GDM1 (cell line): ENCODE measurements at places on chromosomes 3 and 15.

DNA sequence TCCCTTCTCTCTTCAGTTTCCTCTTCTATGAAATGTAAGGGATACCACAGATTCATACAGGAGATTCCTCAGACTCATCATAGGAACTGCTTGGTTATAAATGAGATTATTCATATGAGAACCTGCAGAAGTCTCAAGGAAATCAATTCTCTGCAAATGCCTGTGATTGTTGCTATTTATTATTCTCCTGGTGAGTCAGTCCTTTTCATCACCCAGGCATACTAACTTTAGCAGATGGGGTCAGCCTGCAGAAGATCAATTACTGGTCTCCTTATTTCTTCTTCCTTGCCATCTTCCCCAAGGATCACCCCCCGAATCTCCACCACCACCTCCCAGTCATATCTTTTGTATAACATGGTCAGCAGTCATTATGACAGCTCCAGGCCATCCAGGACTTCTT, 53.8 kb upstream of the DCP1A start:
- DNase-seq: no peak

DNA sequence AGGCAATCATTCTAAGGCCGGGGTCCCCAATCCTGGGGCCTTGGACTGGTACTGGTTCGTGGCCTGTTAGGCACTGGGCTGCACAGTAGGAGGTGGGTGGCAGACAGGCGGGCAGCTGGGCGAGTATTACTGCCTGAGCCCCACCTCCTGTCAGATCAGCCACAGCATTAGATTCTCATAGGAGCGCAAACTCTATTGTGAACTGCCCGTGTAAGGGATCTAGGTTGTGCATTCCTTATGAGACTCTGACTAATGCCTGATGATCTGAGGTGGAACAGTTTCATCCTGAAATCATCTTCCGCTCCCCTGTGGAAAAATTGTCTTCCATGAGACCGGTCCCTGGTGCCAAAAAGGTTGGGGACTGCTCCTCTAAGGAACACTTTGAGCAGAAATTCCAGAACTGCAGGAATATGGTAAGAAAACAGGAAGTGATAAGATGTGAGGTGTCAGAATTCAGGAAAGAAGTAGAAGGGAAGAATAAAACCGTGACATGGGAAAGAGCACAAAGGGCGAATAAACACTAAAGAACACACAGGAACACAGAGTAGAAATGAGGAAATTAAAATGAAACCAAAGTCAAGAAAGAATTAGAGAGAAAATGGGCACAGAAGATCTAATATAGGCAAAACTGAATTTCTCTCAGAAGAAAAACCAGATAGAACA, 57.6 kb downstream of the PDCD6IP start:
- DNase-seq: no peak

DNA sequence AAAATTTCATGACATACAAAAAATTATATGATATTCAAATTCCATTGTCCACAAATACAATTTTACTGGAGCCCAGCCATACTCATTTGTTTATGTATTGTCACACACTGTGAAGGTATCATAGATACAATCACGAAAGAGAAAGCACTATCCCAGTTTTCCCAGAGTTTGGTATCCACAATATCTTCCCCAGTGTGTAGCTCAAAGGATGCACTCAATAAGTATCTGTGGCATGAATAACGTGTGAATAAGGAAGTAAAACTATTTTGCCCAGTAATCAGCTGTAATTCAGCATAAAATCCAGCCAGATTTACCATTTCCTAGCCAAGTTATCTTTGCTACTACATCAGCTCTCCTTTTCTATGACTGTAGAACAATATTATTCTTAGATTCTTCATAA, 131.3 kb upstream of the KCNMB2 start:
- DNase-seq: no peak

DNA sequence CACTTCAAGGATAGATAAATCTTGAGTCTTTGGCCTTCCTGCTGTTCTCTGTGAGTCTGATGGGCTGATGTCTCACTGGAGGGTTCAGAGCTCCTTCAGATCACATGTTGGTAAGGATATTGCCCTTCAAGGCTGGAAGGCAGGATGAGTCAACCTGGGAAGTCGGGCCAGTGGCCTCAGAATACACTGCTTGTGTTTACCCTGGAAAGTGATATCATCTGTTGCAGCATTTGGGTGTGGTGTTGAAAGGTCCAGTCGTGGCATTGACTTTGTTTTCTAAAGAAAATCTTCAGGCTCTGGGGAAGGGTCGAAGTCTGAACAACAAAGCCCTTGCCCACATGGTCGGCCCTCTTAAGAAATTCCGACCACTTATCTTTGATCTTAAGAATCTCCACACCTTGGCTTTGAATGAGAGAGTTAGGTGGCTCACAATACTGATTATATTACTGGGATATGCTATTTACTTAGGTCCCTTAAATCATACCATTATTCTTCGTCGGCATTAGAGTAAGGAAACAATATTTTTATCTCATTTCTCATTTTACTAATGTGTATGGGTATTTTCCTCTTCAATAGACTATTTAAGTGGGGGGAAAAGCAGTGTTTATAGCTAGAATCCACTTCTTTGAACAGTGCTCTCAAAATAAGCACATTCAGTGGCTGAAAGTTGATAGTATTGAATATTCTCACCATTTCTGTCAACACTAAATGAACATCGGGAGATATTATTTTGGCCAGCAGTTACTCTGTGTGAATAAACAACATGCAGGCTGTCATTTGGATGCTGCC, 303.9 kb upstream of the RASGRP1 start:
- DNase-seq: no peak

- DNase-seq: no peak
Measured at GRCh38 chr15:88526247-88526879, 20.1 kb downstream of the DET1 start.

- no peak for DNase-seq
Measured at GRCh38 chr15:48402427-48403177, 71.4 kb downstream of the DUT start.

DNA sequence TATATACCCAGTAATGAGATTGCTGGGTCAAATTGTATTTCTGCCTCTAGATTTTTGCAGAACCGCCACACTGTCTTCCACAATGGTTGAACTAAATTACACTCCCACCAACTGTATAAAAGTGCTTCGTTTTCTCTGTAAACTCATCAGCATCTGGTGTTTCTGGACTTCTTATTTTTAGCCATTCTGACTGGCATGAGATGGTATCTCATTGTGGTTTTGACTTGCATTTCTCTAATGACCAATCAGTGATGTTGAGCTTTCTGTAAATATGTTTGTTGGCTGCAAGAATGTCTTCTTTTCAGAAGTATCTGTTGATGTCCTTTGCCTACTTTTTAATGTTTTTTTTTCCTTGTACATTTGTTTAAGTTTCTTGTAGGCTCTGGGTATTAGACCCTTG, 182.9 kb upstream of the TRIM42 start:
- DNase-seq: no peak

GRCh38 chr15:39530480-39531342, 50.2 kb upstream of the THBS1 start:
- DNase-seq: no peak
